ENCODE measurements at places on chromosomes 3 and 15. TPM values are rescaled to one million over a fixed set of nuclear protein-coding genes. Genes with fewer than 3 reads are reported as not detected.

The ANKRD63 gene
- total RNA-seq: not detected

The CYP8B1 gene
- 0.10 TPM for total RNA-seq

The HRG gene
- total RNA-seq: not detected

The CPN2 gene
- not detected for total RNA-seq

The SEMA6D gene
- not detected for total RNA-seq

DNA sequence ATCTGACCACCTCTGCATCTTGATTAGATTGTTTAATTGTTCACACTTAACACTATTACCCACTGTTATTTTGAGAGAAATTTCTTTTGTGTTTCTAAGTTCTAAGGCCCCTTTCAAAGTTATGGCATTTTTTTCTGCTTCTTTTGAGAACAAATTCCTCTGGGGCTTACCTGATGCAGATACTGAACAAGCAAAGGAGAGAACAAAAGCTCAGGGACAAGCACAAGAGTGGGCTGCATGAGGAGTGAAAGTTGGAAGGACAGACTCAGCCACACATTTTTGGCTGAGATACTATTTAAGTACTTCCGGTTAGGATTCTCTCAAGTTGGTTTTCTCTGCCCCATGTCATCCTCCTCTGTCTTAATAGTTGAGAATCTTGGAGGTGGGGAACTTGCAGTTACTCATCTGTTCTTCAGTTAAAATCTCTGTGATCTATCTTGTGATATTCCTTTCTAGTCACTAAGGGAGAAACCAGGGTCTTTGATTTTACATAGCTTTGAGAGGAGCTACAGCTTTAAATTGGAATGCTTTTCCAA is 54.7 kb downstream of the CMTM6 start:
- DNase-seq: no peak

- no peak for DNase-seq
Measured at GRCh38 chr3:63364495-63364894, 86.4 kb downstream of the SYNPR start.

- DNase-seq: no peak
Measured at GRCh38 chr15:34323217-34323616, 14.4 kb downstream of the SLC12A6 start.

DNA sequence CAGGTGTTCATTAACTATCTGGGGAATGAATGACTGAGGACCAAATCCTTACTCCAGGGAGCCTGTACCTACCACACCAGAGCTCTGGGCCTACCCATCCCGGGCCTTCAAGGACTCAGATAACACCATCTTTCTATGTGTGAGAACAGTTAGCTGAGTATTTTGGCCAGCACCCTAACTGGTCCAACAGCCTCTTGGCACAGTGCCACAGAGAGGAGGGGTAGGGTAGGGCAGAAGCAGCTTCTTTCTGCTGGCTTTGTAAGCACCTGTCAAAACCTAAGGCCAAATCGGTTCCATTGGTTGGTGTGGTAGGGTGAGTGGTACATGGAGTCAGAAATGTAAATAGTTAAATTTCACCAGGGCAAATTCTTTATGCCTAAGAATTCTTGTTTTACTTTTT is 26.7 kb downstream of the ISL2 start:
- DNase-seq: no peak

DNA sequence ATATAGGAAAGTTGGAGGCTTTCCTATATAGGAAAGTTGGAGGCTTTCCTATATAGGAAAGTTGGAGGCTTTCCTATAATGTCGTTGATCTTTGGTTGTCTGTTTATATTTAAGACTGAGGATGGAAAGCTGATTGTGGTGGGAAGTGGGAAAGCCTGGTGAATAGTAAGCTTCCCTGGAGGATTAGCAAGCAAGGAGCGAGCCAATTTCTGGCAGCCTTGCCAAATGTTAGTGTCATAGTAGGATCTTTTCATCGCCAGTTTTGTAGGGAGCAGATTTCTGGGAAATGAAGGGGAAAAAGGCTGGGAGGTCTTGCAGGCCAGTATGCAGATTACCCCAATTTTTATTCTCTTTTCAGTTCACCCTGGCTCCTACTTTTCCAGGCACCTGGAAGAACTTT is 39.9 kb upstream of the CCNL1 start:
- no peak for DNase-seq

GRCh38 chr3:136657526-136657925 is 94.7 kb downstream of the STAG1 start:
- no peak for DNase-seq

- DNase-seq: no peak
Measured at GRCh38 chr3:111333642-111334041, 208.4 kb upstream of the CD96 start.

DNA sequence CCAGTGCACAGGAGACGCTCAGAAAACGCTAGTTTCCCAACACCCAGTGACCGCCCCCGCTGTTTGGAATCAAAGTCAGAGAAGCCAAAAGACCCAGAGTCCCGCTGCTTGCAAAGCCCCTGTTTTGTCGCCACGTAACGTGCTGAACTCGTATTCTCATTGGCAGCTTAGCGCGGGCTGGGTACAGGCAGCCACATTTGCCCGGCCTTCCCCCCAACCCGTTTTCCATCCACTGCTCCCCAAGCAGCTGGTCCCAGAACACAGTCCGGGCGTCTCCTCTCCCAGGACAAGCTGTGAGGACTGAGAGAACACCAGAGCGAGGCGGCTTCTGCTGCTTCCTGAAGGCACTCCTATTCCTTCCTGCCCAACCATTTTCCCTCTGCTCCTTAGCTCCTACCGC is 54.8 kb downstream of the RASGRF1 start:
- no peak for DNase-seq

GRCh38 chr3:129585949-129586657 is 20.4 kb downstream of the PLXND1 start:
- no peak for DNase-seq

- DNase-seq: no peak
Measured at GRCh38 chr3:146746190-146746589, 141.0 kb upstream of the PLSCR5 start.

DNA sequence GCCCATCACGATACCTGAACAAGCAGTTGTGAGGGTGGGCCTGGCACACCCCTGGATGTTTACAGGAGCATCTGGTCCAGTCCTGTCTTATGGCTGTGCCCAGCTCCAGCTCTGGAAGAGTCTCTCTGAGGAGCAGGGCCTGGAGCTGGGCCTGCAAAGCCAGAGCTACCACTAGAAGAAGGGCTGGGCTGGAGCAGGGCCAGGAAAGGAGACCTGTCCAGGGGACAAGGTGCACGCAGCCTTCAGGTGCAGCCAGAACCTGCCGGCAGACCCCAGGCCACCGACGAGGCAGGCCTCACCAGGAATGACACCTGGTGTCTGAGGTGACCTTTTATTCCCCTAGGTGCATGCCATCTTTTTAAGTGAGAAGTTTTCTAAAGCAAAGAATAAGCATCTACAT is 8.4 kb upstream of the BCL2L10 start:
- DNase-seq: no peak

GRCh38 chr3:142087676-142088075 is 61.7 kb downstream of the TFDP2 start:
- no peak for DNase-seq

GRCh38 chr3:57816471-57817095 is 60.5 kb downstream of the SLMAP start:
- no peak for DNase-seq

DNA sequence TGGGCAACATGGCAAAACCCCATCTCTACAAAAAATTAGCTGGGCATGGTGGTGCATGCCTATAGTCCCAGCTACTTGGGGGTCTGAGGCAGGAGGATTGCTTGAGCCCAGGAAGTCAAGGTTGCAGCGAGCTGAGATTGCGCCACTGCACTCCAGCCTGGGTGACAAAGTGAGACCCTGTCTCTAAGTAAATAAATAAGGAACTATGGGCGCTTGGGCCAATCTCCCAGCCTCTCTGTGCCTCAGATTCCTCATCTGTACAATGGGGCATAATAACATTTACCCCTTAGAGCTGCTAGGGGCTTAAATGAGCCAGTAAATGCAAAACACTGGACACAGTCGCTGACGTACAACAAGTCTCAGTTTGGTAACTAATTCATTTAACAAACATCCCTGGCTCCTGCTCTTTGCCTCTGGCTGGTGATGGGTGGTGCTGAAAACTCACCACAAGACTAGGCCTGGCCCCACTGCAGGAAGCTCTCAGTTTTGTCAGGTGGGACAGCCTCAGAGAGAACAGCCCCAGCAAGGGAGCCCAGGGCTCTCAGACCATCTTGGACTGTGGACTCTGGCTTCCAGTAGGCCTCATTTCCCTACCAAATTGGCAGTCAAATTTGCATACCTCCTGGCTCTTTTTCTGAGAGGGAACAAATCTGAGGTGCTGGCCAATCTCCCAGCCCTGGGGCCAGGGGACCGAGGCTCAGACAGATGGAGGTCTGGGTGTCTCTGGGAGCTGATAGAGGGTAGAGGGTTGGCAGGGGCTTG is 6.4 kb upstream of the TBC1D2B start:
- DNase-seq: no peak

DNA sequence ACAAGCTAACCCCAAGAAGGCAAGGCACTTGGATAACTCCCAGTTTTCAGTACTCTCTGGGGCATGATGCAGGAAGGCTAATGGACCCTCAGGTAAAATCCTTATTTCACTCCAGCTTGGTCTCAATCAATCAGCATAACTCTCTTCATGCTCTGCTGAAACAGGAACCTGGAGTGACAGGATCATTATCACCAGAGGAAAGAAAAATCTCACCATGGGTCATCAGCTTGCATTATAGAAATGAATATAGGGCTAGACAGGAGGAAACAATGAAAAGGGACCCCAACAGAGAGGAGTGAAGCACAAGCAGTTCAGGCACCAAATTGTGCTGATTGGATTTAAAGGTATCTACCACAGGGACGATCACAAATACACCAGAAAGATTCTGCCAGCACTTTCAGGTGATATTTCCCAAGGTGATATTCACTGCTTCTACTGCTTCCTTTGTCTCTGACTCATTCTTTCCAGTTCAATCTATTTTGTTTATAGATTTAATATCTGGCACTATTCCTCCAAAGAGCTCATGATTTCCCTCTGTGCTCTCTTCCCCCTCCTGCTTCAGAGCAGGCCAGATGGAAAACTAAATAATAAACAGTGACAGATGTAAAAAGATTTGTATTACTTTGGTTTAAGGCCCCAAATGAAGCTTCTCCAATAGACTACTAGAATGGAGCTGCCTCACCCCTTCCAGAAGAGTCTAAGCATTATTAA is 22.9 kb upstream of the THUMPD3 start:
- DNase-seq: no peak

GRCh38 chr15:51619331-51620035 is 3.1 kb downstream of the DMXL2 start:
- DNase-seq: no peak

DNA sequence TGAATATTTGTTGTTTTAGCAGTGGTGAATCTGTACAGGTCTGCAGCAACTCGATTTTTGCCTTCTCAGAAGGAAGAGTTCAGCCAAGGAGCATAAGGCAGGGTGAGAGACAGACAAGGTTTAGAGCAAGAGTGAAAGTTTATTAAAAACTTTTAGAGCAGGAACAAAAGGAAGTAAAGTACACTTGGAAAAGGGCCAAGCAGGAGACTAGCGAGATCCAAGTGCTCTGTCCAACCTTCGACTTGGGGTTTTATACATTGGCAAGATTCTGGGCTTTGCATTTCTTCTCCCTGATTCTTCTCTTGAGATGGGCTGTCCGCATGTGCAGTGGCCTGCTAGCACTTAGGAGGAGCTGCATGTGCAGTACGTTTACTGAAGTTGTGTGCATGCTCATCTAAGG is 46.7 kb upstream of the AADACL2 start:
- no peak for DNase-seq
